ENCODE measurements at places on chromosomes 11 and 22. TPM values are rescaled to one million over a fixed set of nuclear protein-coding genes. Genes with fewer than 3 reads are reported as not detected.

Gene VSIG10L2
- total RNA-seq: not detected

Gene RFPL3
- not detected for total RNA-seq

Gene APOL5
- not detected for total RNA-seq

Gene CELF1
- 53.2 TPM for total RNA-seq

Gene ARHGAP20
- total RNA-seq: 0.59 TPM

Gene POU2AF1
- total RNA-seq: not detected

Gene ZBTB16
- total RNA-seq: 9.3 TPM

Gene UPK2
- total RNA-seq: not detected

Gene TFIP11
- 29.4 TPM for total RNA-seq

Gene MYEOV
- total RNA-seq: 10.7 TPM

Gene SLC25A17
- total RNA-seq: 17.1 TPM

Gene C22orf42
- total RNA-seq: not detected

Gene ISX
- total RNA-seq: not detected
